ENCODE measurements at places on chromosomes 4 and X.

DNA sequence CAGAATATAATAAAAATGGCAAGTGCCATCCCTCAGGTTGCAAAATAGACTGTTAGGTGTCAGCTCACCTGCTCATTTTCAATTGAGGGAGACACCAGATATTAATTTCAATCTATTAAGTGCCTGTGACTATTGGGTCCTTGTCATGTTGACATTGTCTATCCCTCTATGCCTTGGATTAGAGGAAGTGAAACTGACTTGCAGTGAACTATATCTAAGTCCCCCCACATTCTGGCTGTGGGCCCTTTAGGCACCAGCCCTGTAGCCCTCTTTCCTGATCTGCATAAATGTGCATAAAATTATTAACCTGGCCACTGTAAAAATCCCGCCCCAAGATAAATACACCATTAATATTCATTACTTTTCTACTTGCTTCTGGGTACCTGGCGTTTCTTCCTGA lies 293.0 kb upstream of the CLNK start:
- DNase-seq = no peak

GRCh38 chr4:182023469-182023868 lies 219.7 kb upstream of the TENM3 start:
- DNase-seq = no peak

GRCh38 chrX:47191331-47191730 lies 2.3 kb upstream of the UBA1 start:
- no peak for DNase-seq

DNA sequence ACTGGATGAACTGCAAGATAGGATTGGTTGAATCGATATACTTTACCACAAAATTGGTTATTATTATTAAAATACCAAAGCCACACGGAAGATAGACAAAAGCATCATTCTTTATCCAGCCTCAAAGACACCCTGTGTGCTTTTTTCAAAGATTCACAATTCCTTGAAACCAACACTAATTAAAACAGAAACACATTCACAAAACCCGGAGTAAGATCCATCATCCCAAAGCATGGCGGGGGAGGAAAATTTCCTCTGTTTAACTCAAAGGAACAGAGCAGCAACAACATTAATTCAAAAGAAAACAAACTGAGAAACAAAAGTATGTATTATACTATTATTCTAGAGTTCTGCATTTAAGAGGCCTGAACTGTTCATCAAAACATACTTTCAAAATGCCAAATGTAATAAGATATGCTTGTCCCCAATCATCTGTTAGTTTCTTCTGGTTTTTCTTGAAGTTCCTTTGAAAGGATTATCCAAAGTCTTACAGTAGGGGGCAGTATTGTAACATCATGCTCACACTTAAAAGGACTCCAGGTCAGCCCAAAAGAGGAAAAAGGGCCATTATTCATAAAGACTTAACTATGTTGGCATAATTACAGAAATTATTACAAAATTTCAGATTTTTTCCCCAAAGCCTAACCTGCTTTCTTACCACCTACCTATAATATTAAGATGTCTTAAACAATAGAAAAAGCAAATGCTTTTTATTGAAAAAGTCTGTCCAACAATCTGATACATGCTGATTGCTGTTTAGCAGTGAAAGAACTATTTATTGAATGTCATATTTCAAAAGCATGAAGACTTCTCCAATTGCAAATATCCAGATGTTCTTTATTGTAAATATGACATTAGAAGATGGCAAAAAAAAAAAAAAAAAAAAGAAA lies 168.7 kb downstream of the SCFD2 start:
- DNase-seq = peak; percentile 24

- DNase-seq = no peak
Measured at GRCh38 chr4:21692241-21692640, 256.3 kb downstream of the KCNIP4 start.

GRCh38 chr4:185654311-185654710 lies 119.0 kb upstream of the PDLIM3 start:
- DNase-seq = no peak

DNA sequence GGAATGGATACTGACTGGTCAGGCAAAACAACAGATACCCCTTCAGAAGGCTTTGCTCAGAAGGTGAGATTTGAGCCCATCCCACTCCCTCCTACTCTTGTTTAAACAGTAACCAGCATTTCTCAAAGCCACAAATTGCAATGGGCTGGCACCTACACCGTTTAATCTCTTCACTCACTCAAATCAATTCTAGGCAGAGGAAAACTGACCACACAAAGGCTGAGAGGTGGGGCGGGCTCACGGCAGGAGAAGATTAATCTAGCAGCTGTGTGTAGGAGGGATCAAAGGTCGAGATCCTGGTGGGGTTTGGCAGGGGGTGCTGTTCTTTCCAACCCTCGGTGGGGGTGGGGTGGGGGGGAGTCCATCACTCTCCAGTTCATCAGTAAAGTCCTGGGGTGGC lies 622.4 kb downstream of the BCOR start:
- no peak for DNase-seq

GRCh38 chr4:164748375-164748774 lies 5.6 kb upstream of the SMIM31 start:
- peak; percentile 13 for DNase-seq

- no peak for DNase-seq
Measured at GRCh38 chr4:75822416-75822815, 79.8 kb downstream of the PPEF2 start.

GRCh38 chr4:14149176-14150053 lies 521.9 kb upstream of the BOD1L1 start:
- DNase-seq = no peak

Data from SK-N-SH (cell line).